T-helper 17 cell (primary cell): ENCODE measurements at places on chromosomes 3 and 15. TPM values are rescaled to one million over a fixed set of nuclear protein-coding genes. Genes with fewer than 3 reads are reported as not detected.

DNA sequence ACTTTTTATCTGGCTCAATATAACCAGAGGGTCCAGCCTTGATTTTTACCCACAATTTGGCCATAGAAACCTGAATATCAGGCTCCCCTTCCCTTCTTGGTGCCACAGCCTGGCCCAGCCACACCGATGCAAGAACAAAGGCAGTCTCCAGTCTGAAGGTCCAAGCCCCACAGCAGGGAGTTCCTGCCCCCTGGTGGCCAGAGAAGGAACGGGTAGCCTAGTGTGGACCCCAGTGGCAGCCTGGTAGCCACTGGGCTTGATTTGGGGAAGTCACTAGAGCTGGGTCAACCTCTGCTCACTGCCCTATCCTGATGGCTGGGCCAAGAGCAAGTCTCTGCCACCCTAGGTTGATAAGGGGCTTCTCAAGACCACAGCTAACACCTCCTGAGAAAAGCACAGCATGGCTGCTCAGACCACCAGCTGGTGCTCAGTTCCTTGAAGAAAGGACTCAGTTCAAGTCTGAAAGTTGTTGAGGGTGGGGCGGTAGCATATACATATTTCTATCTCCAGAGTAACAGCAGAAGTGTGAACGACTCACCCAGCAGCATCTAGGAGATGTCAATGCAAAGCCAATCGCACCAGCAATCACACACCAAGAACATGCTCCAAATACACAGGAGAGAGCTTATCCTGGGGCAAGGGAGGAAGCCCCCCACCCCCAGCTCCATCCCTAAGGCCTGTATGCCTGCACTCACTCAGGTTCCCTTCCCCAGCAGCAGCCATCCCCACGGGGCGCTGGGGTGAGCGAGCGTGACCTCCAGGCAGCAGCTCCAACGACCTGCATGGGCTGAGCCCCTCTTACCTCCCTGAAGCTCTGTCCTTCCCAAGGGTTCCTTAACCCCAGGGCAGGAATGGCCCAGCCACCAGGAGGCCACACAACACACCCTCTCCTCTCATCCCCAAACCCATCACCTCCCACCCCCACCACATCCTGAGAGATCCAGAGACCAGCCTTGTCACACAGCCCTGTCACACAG lies 7.6 kb downstream of the PFKFB4 start:
- peak; percentile 62 for DNase-seq

- DNase-seq: no peak
Measured at GRCh38 chr15:34721802-34722438, 32.9 kb downstream of the GJD2 start.

DNA sequence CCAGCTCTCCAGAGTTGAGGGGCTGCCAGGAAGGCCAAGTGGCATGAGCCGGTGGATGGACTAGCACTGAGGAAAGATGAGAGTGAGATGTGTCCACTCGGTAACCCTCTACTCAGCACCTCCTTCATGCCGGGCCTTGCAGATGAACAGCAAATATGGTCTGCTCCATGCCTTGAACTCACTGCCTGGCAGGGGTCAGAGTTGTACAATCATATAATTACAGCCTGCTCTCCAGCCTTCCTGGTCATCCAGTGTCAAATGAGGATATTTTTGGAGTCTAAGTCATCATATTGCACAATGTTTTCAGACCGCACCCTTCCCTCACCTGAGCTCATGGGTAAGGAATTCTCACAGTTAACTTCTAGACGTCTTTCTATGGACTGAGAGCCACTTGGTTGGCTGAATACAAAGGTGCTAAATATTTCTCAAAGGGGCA lies 4.9 kb downstream of the MGLL start:
- no peak for DNase-seq

Gene GABRR3
- total RNA-seq: not detected

Gene CELF6
- total RNA-seq: 1.9 TPM

Gene SLC22A14
- not detected for total RNA-seq

Gene P2RY1
- total RNA-seq: 0.22 TPM
